ENCODE measurements at places on chromosomes 2 and 18. TPM values are rescaled to one million over a fixed set of nuclear protein-coding genes. Genes with fewer than 3 reads are reported as not detected.

DNA sequence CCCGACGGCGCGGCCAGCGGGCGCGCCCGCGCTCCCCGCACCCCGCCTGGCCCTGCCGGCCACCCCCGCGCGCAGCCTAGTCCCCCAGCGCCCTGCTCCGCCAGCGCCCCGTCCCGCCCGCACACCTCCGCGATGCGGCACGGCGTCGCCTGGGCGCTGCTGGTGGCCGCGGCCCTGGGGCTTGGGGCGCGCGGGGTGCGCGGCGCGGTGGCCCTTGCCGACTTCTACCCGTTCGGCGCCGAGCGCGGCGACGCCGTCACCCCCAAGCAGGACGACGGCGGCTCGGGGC is 232 bp downstream of the SNED1 start:
- no peak for DNase-seq

GRCh38 chr2:101380376-101380775 is 6.9 kb downstream of the CREG2 start:
- DNase-seq = no peak

The GGCX gene
- total RNA-seq = 58.2 TPM

DNA sequence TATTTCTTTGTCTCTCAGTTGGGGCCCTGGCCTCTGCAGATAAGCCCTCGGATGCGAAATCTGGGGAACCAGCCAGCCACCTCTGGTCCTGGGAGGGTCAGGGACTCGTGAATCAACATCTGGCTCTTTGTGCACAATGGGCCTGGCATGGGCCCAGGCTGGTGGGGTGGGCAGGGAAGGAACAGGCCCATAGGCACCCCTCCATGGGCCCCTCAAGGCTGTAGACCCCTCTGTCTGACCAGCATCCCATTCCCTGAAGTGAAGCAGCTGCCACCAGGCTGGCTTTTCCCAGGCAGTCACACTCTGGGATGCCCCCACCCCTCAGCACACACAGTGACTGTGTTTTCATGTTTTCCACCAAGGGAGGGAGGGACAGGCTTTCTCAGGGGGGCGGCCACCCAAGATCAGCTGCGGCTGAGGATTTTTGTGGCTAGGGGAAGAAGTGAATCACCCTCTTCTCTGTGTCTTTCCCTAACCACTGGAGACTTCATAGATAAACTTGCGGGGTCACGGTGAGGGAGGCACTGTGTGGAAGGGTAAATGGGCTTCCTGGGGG is 166.0 kb downstream of the AGAP1 start:
- no peak for DNase-seq

DNA sequence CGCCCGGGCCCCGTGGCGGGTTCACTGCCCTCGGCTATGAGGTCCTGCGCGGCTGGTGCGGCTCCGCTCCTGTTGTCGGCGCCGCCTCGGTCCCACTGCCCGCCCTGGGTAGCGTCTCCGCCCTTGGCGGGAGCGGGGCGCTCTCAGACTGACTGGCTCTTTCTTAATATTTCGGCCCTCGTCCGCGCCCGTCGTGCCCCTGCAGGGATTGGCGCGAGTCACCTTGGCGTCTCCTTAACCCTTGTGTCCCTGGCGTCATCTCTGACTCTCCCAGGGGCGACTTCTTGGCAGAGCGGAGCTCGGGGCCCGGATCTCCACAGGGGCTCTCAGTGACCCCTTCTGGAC is 1.3 kb downstream of the PTMA start:
- DNase-seq = no peak

The GIGYF2 gene
- 66.0 TPM for total RNA-seq

DNA sequence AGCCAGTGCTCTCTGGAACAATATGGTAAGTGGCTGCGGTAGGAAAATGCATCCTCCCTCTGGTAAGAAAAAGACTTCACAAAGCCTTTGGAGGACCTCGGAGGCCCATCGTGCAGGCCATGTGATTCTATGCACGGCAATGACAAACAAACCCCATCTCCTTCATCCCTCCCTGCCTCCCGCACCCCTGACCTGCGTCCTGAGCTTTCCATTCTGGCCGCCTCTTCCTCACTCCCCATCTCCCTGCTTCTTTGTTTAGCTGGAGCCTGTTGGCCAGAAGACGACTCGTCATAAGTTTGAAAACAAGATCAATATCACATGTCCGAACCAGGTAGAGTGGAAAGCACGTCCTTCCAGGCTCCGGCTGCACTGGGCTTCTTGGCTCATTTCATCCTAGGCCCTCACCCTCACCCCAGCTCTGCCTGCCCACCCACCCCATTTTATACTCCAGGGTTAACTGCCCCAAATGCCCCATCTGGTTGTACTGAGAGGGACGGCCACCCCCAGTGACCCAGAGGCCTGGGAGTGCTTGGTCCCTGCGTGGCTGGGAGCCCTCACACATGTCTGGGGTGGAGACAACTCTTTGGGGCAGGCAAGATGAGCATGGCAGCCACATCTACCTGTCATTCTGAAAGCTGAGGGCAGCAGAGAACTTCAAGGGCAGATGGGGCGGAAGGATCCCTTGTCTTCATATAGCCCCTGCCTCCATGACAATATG is 94.0 kb downstream of the PLB1 start:
- DNase-seq = no peak

The CAPN14 gene
- total RNA-seq = 0.24 TPM

The KCNG2 gene
- not detected for total RNA-seq

DNA sequence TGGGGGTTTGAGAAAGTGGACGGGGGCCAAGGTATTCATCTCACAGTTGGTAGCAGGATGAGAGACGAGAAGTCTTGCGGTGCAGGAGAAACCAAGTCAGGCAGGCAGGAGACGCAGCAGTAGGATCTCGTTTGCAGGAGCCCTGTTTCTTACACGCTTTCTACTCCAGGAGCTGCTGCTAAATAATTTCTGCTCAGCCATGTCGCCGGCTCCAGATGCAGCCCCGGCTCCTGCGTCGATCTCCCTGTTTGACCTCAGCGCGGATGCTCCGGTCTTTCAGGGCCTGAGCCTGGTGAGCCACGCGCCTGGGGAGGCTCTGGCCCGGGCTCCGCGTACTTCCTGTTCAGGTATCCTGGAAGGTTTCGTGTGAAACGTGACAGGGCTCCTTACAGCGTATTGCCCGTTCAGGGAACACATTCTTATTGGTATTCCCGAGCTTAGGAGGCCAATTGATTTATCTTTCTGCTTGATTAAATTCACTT is 494 bp downstream of the ANKZF1 start:
- no peak for DNase-seq

The GPR45 gene
- not detected for total RNA-seq

GRCh38 chr2:132609101-132609890 is 60.7 kb downstream of the LYPD1 start:
- peak; percentile 62 for DNase-seq

- DNase-seq = peak; percentile 88
Observed at GRCh38 chr2:172172513-172173173, 69.9 kb upstream of the DLX2 start.

DNA sequence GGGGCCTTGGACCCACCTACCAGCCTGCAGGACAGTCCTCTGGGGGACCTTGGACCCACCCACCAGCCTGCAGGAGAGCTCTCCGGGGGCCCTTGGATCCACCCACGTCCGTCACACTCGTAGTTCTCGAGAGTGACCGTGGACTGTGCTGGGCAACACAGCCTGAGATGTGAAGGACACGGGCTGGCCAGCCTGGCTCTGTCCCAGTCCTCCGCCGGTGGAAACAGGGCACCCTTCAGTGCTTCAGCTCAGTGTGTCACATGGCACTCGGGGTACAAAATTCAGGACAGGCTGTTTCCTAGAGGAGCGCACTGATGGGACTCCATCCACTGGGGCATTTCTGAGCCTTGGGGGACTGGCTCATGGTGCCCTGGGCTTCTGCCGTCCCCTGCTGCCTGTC is 212.0 kb downstream of the TWIST2 start:
- no peak for DNase-seq

DNA sequence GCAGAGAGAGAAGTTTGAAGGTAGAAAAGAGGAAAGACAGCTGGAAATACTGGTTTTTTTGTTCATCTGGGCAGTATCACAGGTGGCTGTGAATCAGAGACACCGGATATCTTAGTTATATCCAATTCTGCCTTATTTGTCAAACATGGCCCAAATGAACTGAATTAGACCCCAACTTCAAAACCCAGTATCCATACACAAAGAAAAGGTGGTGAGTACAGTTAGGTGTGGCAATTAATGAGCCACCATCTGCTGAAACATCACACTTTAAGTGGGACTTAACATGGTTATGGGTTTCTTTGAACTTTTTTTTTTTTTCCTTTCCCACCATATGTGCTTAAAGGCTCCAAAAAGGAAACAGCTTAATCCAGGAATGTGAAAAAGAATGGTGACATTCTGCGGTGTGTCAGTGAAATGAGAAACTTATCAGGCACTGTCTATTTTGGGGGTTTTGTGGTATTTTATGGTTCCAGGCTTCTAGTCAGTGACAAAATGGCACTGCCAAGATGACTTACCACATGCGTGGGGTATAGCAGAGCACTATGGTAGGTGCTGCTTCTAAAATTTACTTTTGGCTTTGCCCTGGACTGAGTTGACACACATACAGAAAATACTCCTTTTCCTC is 5.0 kb upstream of the TMEM178A start:
- DNase-seq = no peak

DNA sequence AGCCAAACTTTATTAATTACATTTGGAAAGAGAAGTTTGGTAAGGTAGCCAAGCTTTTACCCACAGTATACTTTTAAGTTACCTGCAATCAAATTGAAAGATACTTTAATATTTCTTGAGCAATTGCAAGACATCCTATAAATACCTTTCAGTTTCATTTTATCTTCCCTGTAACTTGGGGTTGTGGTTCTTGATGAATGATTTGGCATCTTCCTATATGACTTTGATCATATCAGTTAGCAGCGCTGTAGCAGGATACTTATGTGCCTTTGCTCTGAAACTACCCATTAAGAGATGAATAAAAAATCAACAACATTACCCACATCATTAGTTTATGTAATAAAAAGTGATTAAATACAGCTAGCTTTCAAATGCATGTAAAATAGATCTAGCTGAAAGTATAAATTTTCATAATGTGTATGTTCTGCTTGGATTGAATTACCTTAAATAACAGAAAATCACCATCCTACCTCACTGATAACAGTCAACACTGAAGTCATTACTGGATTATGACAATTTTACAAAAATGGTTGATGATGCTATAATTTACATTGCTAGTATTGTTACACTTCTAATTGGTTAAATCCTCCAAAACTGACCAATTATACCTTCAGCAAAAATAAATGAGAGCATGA is 50.4 kb downstream of the MMADHC start:
- no peak for DNase-seq

- no peak for DNase-seq
Observed at GRCh38 chr2:96685577-96686459, 43.3 kb downstream of the FER1L5 start.

GRCh38 chr2:30446602-30447148 is 371 bp upstream of the LCLAT1 start:
- no peak for DNase-seq

GRCh38 chr2:170818752-170819470 is 2.2 kb downstream of the GAD1 start:
- no peak for DNase-seq

- DNase-seq = no peak
Observed at GRCh38 chr2:222671259-222672067, at the start of gene MOGAT1. Gene MOGAT1, plus strand, starts transcription at chr2:222671658. Its CDS starts 128 bp downstream, at chr2:222671786.

The MAP4K3 gene
- total RNA-seq = 35.0 TPM

DNA sequence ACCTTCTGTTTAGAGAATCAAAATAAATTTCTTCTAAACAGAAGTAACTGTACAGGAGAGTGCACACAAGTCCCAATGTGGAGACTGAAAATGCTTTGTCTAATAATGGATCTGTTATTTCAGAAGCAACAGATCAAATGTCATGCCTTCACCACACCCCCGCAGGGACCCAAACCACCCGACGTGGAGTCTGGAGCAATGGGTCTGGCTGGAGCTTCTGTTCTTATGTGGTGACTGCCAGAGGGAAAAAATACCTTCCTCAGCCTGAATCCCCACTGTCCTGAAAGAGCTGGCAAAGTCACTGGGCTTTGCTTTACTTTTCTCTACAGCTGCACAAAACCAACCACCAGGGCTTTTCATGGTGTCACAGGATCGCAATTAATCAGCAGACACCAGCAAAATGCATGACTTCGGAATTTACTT is 119.0 kb upstream of the ZFP36L2 start:
- no peak for DNase-seq

DNA sequence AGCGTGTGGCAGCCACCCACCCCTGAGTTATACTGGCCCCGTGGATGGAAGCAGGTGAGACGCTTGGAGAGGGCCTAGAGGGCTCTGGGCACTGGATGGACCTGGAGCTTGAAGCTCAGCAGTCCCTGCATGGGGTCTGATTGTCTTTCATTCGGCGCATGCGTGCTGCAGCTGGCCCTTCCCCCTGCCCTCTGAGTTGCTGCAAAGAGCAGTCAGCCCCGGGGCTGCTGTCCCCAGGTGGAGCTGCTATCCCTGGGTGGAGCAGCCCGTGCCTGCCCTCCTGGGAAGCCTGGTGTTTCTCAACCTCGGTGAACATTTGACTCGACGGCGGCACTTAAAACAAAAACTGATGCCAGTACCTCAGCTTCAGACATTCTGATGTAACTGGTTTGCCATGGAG is 29.6 kb downstream of the IGFBP5 start:
- no peak for DNase-seq

GRCh38 chr18:25089470-25089869 is 262.5 kb downstream of the ZNF521 start:
- DNase-seq = no peak

- DNase-seq = no peak
Observed at GRCh38 chr2:230205721-230206120, 14.1 kb downstream of the SP110 start.

DNA sequence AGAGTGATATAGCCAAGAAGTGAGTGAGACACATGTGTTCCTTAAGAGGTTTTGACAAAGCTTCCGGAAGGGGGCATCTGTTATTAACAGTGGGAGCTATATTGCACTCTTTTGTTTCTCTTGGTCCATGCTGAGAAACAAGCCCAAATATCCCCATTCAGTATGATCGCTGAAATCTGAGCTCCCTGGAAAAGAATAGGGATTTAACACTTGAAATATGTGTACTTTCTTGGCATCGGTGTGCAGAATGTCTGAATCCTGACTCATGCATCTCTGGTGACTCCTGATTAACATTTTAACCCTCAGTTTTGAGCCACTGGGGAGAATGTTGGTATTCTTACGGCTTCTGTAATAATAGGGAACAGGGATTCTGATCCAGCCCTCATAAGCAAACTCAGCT is 448.1 kb downstream of the TSN start:
- no peak for DNase-seq

The TGOLN2 gene
- 94.8 TPM for total RNA-seq

The CHST9 gene
- total RNA-seq = 0.18 TPM

GRCh38 chr2:233990261-233990798 is 60.2 kb upstream of the SPP2 start:
- DNase-seq = no peak
